ENCODE measurements at places on chromosomes 5 and 9.

DNA sequence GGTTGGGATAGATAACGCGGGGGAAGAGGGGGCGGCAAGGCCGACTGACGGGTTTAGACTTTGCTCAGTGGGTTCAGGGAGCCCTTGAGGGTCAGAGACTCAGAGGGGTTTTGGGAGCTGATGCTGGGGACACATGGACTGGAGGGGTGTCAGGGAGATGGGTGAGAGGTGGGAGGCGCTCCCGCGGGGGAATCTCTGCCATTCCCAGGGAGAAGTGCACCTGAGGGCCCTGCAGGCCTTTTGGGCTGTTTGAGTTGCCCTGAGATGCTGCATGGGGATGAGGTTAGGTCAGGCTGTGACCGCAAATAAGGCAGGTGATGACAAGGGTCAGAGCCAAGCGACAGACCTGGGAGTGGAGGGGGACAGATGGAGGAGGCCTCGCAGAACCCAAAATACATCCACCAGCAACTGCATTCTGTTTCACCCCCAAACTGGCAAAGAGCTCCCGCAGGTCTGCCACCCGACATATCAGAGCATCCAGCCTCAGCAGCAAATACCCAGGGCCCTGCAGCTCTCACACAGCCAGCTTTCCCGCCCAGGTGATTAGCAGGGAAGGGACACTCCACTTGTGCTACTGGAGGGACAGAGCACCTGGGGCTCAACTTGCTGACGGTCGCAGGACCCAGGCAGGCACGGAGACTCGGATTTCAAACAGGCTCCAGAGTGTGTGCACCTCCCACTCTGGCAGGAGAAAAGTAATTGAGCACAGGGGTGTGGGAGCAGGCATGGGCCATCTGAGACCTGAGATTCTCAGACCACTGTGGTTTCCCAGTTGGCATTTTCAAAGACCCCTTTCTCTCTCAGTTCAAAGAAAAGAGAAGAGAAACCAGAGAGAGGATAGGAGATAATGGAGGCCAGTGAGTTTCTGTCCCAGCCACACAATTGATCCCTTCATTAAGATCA lies 26.4 kb downstream of the TMOD1 start:
- DNase-seq, result no peak

DNA sequence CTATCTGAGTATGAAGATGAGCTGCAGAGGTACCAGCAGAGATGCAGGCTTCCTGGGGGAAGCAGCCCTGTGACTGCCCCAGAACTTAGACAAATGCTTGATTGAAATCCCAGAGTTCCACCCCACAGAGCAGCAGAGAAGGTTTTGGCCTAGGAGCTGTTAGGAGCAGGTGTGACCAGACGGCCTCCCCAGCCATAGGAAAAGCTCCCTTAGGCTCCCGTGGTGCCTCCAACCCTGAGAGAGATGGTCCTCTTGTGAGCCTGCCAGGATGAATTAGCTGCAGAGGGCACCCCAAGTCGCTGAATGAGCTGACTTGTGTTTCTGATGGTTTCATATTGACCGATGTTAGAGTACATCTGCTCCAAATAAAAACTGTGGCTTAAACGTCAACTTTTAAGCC lies 22.1 kb downstream of the NTRK2 start:
- no peak for DNase-seq

GRCh38 chr5:109062664-109063063 lies 315.0 kb downstream of the FER start:
- DNase-seq, result no peak

DNA sequence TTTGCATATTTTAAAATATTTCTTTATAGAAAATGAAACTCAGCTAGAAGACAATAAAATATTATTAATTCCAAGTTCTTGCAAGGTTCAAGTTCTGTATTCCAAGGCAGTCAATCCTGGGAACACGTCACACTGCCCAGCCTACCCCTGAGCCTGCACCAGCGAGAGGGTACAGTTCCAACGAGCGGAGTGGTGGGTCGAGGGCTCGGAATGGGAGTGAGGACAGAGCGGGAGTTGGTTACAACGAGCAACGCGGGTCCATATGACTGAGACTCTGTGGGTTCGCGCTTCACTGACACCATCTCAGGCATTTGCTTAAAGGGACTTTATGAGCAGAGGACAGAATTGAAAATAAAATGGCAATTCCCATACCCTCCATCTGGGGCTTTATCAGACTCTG lies 40.0 kb upstream of the SPTLC1 start:
- no peak for DNase-seq

DNA sequence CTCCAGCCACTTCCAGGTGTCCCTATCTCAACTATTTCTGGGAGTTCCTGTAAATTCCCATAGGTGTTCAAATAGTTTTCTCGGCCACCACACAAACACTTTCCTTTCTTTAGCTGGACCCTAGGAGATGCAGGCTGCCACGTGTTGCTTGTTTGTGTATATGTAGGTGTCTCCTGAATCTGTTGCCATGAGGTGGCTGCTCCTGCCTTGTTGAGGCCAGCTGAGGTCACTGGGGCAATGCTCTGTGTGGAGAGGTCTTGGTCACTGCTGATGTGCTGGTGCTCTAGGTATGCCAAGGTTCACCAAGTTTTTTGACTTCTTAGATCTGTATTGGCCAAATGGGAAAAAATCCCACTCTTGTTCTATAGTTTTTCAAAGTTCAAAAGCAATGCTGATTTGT lies 132.5 kb upstream of the CHD1 start:
- no peak for DNase-seq

DNA sequence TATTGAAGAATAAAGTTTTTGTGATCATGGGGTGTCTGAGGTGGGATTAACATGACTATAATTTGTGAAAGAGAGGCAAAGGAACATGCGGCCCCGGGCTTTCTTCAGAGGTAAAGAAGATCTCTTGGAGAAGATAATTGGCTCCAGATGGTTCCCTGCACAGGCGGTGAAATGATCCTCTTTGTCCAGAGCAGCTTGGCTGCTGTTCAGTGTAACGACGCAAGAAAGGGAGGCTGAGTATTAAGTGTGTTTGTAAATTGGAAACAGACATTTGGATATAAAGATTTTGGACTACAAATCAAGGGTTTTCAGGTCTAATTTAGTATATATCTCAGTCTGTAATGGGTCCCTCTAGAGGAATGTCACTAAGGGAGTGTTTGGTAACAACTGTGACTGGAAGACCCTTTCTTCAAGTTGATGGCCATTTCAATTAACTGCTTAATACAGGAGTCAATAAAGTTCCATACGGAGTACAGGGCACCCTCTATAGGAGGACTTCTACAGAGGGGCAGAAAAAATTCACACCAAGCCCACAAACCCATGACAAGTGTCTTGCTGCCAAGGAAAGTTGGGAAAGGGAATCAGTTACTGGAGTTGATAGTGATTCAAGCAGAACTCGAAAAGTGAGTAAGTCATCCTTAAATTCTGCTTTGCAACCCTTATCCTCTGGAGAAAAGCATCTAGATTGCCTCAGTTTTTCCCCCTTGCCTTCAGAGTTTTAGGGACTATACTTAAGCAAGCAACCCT lies 4.1 kb downstream of the EQTN start:
- peak; percentile 27 for DNase-seq

DNA sequence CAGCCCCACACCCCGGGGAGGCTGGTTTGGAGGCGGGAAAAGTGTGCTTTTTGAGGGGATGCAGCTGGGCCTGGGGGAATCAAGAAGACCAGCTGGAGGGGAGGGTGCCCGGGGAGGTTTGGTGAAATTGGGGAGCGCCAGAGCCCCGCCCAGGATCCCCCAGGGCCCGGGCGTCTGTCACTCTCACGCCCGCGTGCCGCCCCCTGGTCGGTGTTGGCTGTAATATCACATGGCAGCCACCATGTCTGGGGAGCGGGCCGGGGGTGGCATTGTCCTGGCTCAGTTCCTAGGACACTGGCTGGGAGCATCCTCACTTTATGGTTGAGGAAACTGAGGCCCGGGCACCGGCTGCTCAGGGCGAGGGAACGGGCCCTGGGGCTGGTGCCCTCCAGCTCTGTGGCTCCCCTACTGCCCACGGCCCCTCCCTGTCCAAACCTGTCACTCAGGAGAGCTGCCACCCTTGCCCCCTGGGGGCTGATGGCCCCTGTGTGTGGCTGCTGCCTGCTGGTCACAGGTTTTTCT lies 27.5 kb downstream of the ASS1 start:
- no peak for DNase-seq

GRCh38 chr5:158837908-158838307 lies 261.8 kb downstream of the EBF1 start:
- DNase-seq, result no peak

DNA sequence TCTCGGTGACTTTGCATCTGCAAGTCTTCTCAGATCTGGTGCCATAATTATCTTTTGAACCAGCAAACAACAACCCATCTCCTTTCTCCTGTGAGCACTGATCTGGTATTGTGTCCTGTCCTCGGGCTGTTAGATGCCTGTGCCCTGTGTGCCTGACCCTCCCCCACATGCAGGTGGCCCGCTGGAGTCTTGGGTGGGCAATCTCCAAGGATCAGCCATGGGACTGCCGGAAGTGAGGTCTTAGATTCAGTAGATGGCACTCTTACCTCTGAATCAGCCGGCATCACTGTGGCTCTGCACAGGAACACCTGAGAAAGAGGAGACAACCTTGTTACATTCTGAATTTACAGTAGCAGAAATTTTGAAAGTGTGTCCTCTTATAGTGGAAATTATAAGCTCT lies 172.4 kb downstream of the IRX2 start:
- DNase-seq, result no peak

- no peak for DNase-seq
Measured at GRCh38 chr5:39835371-39835770, 410.6 kb upstream of the DAB2 start.

- DNase-seq, result no peak
Measured at GRCh38 chr9:13674926-13675637, 395.6 kb upstream of the MPDZ start.

DNA sequence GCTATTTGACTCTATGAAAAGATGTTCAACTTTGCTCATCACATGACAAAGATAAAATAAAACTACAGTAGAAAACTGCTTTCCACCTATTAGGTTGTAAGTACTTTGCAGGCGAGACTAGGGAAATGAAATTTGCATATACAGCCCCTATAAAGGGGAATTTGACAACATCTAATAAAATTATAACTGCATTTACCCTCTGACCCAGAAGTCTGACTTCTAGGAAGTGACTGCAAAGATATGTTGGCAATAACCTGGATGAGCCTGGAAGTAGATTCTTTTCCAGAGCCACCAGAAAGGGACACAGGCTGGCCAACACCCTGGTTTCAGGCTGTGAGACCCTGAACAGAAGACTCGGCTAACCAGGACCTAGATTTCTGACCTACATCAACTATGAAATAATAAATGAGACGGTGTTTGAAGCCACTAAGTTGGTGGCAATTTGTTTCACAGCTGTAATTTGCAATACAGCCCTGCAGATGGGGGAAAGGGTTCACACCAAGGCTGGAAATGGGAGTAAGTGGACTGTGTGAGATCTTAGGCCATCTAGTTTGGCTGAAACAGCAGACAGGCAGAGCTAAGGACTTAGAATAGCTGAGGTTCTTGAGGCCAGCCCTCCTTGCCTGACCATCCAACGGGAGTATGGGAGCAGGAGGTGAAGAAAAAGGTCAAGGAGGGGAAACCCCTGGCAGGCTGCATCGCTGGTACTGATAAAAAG lies 106.6 kb downstream of the SIL1 start:
- no peak for DNase-seq

GRCh38 chr5:180112181-180112861 lies 40.8 kb upstream of the RNF130 start:
- no peak for DNase-seq

DNA sequence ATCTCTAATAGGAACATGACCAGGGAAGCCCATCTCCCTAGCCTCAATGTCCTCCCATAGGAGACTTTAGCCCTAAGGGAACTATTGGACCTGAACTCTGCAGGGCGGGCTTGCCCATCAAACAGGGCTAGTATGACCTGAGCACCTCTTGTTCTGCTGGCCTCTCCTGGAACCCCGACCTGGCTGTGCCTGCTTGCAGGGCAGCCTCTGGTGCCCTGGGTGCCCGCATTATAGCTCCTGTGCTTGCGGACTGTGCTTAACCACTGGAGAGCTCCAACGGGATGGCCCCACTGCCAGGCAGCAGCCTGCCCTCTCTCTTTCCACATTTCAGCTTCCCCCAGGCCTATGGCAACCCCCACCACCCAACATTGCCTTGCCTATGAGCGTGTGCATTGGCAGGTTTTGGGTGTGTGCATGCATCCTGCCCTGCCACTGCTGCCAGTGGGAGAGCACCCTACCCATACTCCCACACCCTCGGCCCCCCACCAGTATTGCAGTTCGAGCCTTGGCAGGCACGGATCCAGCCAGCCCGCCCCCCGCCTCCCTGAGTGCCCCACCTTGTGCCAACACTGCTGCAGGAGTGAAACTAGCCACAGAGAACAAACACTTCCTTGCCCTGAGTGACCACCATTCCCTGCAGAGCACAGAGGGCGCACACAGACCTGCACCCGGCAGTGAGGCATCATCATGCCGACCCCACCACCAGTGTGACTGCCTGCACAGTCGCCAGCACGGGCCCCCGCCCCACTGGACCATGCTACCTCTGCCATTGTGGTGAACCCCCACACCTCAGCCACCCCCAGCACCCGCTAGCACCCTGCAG lies 1123.8 kb upstream of the CDH6 start:
- DNase-seq, result no peak

DNA sequence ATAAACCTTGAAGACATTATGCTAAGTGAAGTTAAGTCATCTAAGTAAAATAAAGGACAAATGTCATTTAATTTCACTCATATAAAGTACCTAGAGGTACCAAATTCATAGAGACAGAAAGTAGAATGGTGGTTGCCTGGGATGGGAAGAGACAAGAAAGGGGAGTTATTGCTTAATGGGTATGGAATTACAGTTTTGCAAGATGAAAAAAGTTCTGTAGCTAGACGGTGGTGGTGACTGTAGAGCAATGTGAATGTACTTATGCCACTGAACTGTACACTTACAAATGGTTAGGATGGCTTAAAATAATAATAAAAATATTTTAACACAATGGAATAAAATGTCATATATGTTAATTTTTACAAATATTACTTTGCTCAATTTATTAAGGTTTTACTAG lies 128.0 kb downstream of the MPDZ start:
- no peak for DNase-seq

DNA sequence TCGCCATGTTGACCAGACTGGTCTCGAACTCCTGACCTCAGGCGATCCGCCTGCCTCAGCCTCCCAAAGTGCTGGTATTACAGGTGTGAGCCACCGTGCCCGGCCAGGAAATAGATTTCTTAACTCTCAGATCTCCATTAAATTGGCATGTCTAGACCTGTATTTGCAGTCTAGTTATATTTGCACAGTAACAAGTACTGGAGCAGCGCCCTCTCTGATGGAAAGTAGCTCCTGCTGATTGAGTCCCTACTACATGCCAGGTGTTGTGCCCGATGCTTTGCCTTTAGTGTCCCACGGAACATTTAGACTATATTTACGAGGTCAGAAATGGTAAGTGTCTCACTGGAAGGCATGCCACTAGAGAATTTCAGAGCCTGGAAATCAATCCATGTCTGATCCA lies 15.8 kb upstream of the TMED9 start:
- no peak for DNase-seq

- DNase-seq, result peak; percentile 95
Measured at GRCh38 chr5:167634432-167634831, 657.0 kb upstream of the WWC1 start.
